ENCODE measurements at places on chromosomes 7 and 10.

DNA sequence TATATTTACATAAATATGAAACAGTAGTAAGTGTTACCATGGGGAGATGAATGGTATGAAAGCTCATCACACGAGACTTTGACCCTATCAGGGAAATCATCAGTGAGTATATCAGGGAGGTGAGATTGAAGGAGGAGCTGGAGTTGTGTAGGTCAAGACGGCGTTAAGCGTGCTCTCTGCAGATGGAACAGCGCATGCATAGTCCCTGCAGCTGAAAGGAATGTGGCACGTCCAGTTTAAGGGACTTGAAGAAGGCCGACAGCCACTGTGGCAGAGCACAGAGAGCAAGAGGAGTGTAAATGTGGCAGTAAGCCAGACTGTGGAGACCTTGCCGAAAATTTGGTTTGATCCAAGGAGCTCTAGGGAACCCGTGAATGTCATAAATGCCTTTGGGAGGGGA, 38.9 kb downstream of the POU6F2 start:
- DNase-seq: no peak

- no peak for DNase-seq
These were observed 740 bp downstream of the GALNT11 start for GRCh38 chr7:152025937-152026890.

DNA sequence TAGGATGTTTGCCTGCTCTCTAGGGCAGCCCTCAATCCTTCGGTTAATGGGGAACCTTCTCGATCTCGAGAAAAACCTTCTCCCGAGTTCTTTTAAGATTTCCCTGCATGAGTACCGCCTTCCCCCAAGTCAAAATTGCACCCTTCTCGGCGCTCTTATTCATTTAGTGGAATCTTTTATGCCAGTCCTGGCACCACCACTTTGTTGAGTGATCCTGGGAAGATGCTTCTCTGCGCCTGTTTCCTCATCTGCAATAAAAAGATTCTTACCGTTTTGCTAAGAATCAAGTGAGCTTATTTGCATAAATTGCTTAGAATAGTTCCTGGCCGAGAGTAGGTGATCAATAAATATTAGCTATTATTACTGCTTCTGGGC, 697 bp downstream of the ARPC1A start:
- DNase-seq: no peak

DNA sequence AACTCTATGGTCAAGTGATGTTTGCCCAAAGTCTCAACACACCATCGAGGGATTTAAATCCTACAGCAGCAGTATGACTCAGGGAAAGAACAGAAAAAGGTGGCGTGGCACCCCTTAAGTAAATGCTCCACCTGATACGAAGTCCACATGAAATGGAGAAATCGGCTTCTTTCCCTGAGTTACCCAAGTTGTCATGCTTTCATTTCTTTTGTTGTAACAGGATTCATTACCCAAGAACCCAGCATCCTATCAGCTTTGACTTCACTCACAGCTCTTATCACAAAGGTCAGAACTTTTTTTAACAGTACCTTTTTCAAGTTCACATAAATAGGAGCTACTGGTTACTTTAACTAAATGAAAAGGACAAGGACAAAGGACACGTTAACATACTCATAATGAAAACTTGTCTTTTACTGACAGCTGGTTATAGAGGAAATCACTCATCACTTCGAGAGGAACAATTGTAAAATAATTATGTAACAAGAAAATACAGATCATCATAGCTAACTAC, 219.8 kb upstream of the FRMD4A start:
- DNase-seq: no peak

- DNase-seq: no peak
These were observed 98.5 kb downstream of the BAMBI start for GRCh38 chr10:28775773-28776172.

DNA sequence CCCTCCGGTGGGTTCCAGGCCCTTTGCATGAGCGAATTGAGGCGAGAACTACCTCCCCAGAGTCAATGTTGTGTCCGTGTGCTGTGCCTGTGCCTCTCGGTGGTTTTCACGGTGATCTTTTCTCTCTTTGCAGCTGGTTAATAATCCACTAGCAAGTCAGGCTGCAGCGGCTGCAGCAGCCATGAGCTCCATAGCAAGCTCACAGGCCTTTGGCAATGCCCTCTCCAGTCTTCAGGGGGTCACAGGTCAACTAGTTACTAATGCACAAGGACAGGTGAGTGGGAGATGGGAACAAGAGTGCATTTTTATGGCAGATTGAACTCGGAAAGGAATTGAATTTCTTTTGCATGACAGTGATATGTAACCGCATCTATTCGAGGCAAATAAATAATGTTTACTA, 159.7 kb upstream of the YAE1 start:
- no peak for DNase-seq

DNA sequence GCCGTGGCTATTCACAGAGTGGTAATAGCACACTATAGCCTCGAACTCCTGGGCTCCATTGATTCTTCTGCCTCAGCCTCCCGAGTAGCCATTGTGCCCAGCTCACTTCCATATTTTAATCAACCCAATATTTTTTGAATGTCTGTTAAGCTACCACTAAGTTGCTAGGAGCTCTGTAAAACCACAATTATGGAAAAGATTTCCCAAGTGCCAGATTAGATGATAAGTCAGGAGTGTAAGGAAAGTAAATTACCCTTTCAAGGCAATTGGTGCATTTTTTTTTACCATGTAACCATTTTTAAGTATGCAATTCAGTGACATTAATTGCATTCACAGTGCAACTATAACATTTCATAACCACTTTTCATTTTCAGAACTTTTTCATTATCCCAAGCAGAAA, 87.5 kb upstream of the GATAD1 start:
- DNase-seq: no peak

- DNase-seq: no peak
These were observed 139.0 kb downstream of the TPST1 start for GRCh38 chr7:66344166-66344565.

DNA sequence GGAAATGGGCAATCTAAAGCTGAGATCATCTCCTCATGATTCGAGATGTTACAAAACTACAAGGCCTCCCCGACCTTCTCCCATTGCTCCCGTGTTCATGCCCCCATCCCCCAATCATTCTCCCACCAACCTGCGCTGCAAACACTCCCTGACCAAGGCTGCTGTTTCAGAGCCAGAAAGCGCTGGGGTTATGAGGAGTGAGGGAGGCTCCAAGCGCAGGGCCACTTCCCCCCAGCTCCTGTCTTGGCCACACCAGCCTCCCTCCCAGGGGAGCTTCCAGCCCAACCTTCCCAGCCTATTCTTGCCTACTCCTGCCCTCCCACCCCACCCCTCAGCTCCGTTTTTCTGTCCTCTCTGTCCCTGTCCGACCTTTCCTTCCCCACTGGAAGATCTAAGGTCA, 14.7 kb upstream of the NODAL start:
- DNase-seq: no peak

DNA sequence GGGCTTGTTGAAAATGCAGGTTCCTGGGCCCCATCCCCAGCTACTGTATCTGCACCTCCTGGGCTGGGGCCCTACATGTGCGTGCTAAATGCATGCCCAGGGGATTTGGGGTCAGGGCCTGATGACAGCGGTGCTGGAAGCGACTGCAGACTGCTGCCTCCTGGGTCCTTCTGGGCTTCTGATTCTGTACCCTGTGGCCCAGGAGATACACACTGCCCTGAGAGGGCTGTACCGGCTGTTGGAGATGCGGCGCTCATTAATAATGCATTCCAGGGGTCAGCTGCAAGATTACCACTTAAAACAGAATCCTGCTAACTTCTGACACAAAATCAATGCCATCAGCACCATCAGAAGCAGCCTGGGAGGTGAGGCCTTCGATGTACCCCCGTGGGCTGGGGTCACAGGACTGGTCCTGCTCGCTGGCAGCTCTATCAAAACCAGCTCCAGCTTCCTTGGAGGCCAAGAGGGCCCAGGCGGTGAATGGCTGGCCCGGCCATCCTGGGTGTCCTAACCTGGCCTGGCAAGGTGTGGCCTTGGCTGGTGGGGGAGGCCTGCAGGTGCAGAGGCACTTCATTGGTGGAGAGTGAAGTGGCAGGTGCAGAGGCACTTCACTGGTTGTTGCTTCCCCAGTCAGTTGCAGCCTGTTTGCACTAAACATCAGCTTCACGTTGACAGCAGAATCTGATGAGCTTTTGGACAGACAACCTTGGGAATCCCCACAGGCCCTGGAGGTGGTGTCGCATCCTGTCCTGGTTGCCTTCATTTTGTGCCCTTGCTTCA, 79.2 kb downstream of the GLRX3 start:
- no peak for DNase-seq

DNA sequence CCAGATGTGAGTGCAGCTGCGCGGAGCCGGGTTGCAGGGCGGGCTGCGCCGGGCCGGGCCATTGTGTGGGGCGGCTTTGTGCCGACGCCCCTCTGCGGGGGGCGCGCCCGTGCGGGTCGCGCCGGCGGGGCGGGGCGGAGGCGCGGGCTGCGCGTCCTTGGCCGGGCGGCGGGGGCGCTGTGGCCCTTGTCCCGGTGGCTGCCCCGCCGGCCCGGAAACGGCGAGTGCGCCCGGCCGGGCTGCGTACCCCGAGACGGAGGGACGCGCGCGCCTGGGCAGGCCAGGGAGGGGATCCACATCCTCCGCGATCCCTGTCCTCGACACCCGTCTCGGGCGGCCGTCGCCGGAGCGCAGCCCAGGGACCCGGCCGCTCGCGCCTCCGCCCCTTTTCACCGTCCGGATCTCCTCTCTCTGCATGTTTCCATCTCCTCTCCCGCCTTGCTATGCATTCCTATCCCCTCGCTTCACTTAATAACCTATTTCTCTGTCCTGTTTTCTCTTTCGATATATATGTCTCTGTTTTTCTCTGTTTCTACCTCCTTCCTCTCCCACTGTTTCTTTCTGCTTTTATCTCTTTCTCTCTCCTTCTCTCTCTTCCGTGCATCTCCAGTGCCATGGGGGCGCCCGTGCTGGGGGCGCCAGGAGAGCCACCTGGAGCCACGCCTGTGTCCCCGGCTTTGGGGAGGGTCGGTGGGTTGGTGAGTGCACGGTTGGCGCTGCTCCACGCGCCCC, 765 bp downstream of the PFKFB3 start:
- DNase-seq: peak; percentile 62

GRCh38 chr10:85527616-85528317, 838.8 kb downstream of the GRID1 start:
- no peak for DNase-seq

- no peak for DNase-seq
These were observed 132.9 kb downstream of the OAT start for GRCh38 chr10:124285587-124286527.

DNA sequence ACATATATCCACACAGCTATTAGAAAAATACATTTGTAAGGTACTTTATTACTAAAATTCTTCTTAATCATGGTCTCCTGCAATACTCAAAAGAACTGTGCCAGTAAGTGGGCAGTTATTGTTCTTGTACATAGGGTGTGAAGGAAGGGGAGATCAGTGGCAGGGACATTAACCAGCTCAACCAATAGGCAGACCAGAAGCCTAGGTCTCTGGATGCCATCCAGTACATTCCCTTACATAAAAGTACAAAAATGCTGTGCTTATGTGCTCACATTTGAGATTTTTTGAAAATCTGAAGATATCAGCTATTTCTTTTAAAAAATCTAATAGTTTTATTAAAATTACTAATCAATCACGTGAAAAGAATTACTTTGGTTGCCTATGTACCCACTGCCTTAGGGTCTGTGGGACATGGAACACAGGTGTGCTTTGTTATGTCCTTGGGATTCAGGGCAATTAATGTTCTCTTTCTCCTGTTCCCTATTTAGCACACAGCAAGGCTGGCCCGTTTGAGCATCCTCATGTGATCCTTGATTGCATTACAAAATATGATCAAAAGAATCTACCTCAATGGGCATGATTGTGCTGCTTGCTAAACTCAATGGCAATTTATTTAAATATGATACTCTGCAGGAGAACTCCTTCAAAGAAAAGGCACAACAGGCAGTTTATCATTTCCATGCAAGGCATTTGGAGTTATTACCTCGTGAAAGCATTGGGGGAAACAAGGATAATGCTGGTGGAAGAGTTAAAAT, 22.7 kb downstream of the TWIST1 start:
- DNase-seq: no peak

- no peak for DNase-seq
These were observed 424.4 kb upstream of the AUTS2 start for GRCh38 chr7:69173846-69174245.

- DNase-seq: no peak
These were observed 51.7 kb downstream of the CPEB3 start for GRCh38 chr10:92239151-92239599.

GRCh38 chr7:106629516-106629915, 31.4 kb downstream of the CCDC71L start:
- DNase-seq: no peak

Measured in activated naive CD4-positive, alpha-beta T cell treated with anti-CD3 and anti-CD28 coated beads, Interleukin-2, amount 50 U/mL, for 16 hours (primary cell).